NCI-H2227 treated with DMSO at 0.1 percent for 48 hours (cell line): ENCODE measurements at places on chromosomes 13 and 19.

GRCh38 chr19:14115756-14116155 lies 1.8 kb downstream of the PRKACA start:
- no peak for DNase-seq

DNA sequence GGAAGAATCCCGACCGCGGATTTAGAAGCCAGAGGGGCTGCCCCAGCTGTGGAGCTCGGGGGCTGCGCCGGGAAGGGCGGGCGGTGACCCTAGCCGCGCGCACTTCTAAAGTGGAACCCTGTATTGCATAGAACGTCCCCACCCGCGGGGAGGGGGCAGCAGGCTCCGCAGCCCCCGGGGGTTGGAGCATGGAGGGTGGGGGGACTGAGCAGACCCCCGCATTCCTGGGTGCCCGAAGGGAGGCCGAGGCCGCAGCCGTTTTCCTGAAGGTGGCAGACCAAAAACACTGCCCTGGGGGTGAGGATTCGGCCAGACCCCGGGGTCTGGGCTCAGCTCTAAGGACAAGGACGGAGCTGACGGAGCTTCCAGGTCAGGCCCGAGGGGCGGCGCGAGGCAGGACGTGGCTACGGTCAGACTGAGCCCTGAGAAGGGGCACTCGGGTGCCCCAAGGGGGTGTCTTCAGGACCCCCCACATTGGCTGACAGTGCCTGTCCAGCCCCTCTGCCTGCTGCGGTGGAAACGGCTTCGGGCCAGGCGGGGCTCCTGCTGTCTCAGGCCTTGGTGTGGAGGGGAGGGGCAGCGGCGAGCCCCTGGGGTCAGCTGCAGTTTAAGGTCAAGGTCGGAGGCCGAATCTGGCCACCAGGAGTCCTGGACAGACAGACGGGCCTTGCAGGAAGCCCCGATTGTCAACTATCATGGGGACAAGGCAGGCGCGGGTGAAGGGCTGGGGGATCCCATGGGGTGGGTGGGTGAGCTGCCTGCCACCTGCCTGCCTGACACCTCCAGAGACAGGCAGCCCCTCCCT lies 12.6 kb downstream of the MKNK2 start:
- no peak for DNase-seq

DNA sequence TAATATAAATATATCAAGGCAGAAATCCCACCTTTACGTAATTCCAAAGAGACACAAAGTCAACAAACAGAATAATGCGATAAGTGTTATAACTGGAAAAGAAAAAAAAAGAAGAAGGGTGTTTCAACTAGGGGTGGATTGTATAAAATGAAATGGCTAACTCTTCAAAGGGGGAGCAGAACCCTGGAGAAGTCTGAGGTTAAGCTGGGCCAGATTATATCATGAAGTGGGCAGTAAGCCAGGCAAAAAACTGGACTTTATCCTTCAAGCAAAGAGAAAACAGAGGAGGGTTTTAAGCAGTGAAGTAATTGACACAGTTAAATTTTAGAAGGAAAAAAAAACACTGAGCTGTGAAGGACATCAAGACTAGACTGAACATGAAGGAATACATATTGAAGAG lies 41.9 kb downstream of the TBC1D4 start:
- DNase-seq, result no peak

- DNase-seq, result no peak
Observed at GRCh38 chr19:13209484-13210338, 59.5 kb downstream of the IER2 start.

GRCh38 chr19:52963247-52963618 lies 552 bp upstream of the ZNF816 start:
- DNase-seq, result peak; percentile 65

- DNase-seq, result no peak
Observed at GRCh38 chr13:91704398-91704797, 306.0 kb downstream of the GPC5 start.

DNA sequence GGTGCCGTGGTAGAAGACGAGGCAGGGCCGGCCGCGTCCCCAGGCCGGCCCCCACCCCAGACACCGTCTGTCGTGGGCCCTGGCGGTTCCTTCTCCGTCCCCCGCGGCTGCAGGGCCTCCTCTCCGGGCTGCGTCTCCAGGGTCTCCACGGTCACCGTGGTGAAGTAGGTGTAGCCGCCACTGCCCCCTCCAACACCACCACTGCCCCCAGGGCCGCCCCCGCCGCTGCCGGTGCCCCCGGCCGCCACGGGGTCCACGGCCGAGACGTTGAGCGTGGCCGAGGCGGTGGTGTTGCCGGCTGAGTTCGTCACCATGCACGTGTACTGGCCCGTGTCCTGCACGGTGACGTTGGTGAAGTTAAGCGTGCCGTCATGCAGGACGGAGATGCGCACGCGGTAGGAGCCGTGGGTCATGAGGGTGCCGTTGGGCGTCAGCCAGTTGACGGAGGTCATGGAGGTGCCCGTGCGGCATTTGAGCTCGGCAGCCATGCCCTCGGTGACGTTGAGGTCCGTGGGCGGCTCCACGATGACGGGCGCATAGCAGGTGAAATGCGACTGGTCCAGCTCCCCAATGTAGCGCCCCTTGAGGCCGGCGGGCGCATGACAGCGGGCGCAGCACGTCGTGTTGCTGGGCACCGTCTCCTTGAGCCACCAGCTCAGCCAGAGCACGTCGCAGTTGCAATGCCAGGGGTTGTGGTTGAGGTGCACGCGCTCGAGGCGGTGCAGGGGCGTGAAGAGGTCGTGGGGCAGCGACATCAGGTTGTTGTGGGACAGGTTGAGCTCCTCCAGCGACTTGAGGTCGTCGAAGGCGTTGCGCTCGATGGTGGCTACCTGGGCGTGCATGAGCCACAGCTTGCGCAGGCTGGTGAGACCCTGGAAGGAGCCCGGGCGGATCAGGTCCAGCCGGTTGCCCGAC lies 4.6 kb upstream of the ASPDH start:
- no peak for DNase-seq

DNA sequence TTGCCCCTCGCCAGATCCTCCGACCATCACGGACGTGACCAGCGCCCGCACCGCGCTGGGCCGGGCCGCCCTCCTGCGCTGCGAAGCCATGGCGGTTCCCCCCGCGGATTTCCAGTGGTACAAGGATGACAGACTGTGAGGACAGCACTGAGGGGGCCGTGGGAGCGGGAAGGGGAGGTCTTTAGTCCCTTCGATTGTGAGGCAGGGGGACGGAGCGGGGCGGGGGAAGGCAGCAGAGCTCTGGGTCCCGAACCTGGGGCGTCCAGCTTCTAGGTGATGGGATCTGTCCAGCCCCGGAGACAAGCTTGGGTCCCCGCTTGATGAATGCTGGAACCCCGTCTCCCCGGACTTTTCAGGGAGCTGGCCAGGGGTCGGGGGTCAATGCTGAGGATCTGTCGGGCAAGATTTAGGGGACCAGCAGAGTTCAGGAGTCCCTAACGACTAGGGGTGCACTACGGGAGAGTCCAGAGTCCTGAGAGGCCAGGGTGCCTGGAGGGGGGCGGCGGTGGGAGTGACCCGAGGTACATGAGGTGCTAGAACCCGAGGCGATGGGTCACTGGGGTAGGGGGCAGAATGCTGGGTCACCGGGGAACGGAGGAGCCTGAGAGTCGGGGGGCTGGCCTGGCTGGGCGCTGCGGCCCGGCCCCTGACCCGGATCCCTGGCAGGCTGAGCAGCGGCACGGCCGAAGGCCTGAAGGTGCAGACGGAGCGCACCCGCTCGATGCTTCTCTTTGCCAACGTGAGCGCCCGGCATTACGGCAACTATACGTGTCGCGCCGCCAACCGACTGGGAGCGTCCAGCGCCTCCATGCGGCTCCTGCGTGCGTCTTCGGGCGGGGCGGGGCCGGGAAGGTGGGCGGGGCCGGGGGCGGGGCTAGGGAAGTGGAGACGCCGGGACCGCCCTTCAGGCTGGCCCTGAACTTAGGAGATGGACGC lies 14.6 kb downstream of the VSIG10L start:
- no peak for DNase-seq

DNA sequence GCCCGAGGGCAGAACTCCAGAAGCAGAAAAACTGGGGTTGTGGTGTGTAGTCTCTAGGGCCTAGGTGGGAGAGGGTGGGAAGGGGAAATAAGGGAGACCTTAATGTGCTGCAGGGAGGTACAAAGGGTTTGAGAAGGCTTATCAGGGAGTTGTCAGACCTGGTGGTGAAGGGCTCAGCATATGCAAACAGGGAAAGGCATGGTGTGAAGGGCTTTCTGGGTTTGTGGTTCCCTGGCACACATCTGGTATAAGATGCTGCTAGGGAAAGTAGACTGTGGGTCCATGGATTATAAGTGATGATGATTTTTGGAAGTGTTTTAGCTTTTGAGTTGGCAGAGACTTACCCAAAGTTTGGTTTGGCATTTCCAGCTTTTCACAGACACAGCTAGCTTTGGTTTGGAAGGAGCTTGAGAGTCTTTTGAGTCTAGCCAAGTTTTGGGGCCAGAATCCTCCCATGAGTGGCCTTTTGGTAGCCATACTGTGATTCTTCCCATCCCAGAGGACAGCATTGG lies 2.2 kb downstream of the TRIM28 start:
- DNase-seq, result no peak

- DNase-seq, result no peak
Observed at GRCh38 chr13:32731576-32731975, 145.3 kb downstream of the PDS5B start.

GRCh38 chr13:42148538-42148937 lies 100.1 kb downstream of the DGKH start:
- DNase-seq, result no peak

GRCh38 chr13:46654951-46655350 lies 102.0 kb downstream of the LRCH1 start:
- no peak for DNase-seq

GRCh38 chr19:27858981-27859581 lies 1353.9 kb downstream of the UQCRFS1 start:
- no peak for DNase-seq

GRCh38 chr13:33244210-33244906 lies 41.2 kb downstream of the STARD13 start:
- no peak for DNase-seq

DNA sequence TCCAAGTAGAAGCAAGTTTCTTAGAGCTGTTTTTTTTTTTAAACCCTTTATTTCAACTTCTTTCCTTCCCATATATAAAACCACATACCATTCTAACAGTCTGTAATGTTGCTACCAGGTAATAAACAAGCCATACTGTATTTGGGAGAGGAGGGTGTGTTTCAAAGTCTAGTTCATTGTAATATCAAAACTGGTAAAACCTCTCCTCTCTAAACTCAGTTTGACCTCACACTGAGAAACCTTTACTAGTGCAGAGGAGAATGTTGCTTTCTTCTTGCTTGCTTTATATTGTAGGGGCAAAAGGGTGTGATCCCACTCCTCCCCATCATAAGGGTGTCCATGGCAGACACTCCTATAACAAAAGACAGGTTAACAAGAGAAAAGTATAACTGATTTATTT lies 155.1 kb downstream of the GGACT start:
- DNase-seq, result no peak

DNA sequence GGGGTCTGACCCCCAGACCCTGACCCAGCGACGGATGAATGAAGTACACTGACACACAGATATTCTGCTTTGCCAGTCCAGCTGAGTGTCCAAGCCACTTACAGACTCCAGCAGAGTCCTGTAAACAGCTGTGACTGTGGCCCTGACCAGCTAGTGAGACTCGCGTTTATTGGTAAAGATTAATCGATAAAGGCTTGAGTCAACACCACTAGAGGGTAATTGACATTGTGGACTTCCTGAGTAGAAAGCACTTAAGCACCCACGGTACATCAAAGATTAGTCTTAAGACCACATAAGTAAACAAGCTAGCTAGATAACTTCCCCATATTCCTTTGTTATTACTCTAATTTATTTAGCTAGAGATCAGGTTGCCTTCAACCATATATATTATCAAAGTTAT lies 146.0 kb downstream of the OXGR1 start:
- no peak for DNase-seq

GRCh38 chr19:29963576-29963975 lies 21.5 kb downstream of the URI1 start:
- DNase-seq, result no peak

DNA sequence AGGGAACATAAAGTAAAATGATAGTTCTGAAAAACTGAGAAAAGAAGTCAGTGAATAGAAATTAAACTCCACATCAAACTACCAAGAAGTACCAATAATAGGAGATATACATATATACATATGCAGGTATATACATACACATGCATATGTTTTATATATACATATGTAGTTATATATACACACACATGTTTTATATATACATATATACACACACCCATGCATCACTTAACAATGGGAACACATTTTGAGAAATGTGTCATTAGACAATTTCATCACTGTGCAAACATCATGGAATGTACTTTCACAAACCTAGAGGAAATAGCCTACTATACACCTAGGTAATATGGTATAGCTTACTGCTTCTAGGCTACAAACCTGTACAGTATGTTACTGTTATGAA lies 626.8 kb upstream of the PCDH9 start:
- DNase-seq, result no peak

GRCh38 chr19:3852614-3853254 lies 16.1 kb downstream of the ZFR2 start:
- no peak for DNase-seq

DNA sequence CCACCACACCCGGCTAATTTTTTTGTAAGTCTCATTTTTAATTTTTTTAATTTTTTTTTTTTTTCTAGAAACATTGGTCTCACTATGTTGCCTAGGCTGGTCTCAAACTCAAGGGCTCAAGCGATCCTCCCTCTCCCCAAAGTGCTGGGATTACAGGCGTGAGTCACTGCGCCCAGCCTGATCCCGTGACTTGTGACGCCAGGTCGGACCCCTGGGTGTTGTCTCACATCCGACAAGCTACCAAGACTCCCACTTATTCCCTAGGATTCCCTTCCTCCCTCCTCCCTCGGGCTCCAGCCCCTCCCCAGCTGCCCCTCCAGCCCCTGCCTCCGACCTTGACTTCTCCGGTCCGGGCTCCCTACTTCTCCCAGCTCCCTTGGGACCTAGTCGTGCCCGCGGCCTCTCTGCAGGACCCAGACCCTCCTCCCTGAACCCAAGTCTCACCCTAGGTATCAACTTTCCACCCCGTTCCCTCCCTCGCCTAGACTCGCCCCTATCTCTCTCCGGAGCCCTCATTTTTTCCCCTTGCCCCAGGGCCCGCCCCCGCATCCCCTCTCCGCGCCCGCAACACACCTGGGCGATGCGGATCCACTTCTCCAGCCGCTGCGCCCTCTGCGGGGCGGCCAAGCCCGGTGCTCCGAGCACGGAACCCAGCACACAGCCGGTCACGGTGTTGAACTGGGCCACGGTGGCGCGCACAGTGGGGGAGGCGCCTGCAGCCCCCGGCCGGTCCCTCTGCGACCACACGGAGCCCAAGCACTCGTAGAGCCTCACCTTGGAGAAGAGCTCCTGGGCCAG lies 13.1 kb downstream of the RGL3 start:
- no peak for DNase-seq
